ENCODE measurements at places on chromosomes 11 and 22.

- no peak for DNase-seq
Measured at GRCh38 chr22:36732609-36733008, 29.1 kb upstream of the CACNG2 start.

DNA sequence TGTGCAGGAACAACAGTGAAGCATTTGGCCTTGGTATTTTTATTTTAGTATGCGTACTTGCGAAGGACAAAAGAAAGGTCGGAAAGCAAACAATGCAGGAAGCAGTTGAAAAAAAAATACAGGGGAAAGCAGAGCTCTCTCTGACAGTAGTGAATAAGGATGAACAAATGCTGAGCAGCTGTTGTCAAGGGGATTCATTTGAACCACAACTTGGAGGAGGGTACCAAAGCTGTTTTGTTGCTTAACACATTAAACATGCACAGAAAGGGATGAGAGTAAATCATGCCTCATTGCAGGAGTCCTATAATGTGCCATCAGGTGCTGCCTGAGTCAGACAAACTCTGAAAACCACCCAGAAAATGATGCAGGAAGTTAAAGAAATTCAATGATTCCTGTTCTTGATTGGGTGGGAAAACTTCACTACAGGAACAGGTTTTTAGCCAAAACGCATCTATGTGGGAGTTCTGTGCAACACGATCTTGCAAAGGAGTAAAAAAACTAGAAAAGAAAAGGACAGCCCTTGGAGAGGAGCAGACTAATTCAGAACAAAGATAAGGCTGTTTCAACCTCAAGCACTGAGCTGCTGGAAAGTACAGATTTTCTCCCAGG, 2113.5 kb downstream of the LRRC4C start:
- DNase-seq = no peak

- DNase-seq = no peak
Measured at GRCh38 chr11:72766152-72766902, 14.1 kb upstream of the ARAP1 start.

GRCh38 chr11:94117871-94118270, 10.8 kb upstream of the PANX1 start:
- DNase-seq = no peak

DNA sequence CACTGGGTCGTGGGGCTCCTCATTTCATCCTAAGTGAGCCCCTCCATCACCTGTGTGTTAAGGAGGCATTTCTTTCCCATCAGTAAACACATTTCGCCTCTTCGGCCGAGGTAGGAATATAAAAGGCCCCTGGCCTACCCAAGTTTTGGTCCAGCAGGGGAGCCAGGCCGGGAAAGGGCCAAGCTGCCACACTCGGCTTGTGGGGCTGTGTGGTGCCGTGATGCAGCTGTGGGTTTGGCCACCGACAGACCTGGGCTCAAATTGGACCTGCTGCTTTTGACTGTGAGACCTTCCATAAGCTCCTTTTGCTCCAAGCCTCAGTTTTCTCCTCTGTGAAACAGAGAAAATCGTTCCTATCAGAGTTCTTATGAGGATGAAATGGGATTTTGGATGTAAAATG, 771 bp downstream of the NDUFV1 start:
- DNase-seq = no peak

GRCh38 chr22:49136041-49136815, 691.4 kb downstream of the BRD1 start:
- DNase-seq = no peak

All from right kidney (tissue), 9 donors.